ENCODE measurements at places on chromosomes 12 and 14.

DNA sequence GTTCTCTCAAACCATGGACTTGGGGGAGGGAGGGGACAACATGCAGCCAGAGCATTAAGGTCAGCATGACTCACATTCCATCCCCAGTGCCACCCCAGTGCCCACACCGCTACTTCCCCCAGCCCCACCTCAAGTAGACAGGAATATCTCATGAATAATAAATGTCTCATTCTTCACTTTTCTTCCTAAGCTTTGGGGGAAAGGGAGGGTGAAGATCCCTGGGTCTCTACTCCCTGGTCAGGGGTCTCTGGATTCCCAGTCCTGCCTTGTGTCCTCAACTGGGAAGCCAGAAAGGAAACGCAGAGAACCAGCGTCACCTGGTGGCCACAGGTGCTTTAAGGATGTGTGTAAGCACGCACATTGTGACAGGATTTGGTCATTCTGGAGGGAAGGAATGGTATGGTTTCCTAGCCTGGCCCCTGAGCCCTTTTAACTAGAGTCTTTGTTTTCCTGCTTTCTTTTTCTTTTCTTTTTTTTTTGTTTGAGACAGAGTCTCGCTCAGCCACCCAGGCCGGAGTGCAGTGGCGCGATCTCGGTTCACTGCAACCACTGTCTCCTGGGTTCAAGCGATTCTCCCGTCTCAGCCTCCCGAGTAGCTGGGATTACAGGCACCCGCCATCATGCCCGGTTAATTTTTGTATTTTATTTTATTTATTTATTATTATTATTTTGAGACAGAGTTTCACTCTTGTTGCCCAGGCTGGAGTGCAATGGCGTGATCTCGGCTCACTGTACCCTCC lies 3.4 kb downstream of the GPR84 start:
- DNase-seq: peak; percentile 64

GRCh38 chr14:26859483-26859882 lies 261.6 kb upstream of the NOVA1 start:
- DNase-seq: no peak

- DNase-seq: no peak
These were observed 126.6 kb upstream of the PRKD1 start for GRCh38 chr14:30054201-30054600.

- DNase-seq: no peak
These were observed 1189.0 kb upstream of the FLRT2 start for GRCh38 chr14:84340938-84341337.
